ENCODE measurements at places on chromosomes 16 and 17.
A peak's percentile ranks its signal among the peaks of the same experiment; 100 is the strongest.

DNA sequence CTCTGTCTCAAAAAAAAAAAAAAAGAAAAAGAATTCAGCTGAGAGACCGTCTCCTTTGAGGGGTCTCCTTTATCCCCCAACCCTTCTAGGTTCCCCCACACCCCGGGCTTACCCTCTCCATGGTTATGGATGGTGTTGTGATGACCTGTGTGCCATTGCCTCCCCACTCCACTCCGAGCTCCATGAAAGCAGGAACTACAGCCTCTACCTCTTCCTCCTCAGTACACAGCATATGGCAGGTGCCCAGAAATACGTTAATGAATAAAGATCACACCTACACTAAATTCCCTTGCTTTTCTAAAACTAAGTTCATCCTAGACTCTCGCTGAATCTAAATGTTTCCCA is 17.2 kb downstream of the COPRS start:
- DNase-seq: no peak

GRCh38 chr17:79983456-79983855 is 52.2 kb downstream of the TBC1D16 start:
- DNase-seq: no peak

DNA sequence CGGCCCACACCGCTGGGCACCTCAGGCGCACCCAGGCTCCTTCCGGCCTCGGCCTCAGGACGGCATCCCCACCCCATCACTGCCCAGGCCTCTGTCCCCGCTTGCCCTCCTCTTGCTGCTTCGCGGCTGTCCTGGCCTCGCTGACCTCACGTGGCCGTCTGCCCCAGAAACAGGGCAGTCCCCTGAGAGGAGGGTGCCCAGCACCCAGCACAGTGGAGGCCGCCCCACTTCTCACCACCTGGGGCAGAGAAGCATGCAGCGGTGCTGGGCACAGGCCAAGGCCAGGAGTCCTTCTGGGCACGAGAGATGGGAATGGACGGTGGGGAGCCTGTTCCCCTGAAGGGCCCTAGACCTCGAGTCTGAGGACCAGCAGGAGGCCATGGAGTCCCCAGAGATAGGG is 8.9 kb downstream of the HAGH start:
- no peak for DNase-seq

DNA sequence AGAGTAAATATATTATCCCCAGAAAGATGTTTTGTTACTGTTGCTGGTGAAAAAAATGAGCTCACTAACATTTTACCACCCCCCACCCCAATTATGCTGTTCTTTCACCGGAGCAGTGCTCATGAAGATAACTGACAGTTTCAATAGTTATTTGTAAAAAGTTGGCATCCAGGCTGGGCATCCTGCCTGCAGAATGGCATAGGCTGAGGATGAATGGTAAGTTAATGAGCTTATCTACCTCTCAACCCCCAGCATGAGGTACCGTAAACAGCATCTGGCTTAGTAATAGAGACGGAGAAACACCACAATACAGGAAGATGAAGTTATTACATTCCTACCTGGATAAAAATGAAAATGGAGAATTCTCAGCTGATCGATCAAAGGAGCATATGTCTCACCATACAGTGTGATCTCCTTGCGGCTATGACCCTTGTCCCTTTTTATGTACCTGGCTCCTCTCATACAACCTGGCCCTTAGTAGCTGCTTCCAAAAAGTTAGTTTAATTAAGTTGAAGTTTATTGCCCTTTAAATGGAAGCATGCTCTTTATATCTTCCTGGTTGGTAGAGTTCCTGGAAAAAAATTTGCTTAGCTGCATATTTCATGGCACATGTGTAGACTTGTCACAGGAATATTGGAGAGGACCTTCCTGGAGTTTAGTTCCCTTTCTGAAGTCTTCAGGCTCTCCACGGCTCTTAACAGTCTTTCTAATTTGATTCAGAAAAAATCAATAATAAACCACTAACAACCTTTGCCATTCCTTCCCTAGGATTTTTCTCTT is 61.2 kb upstream of the MPHOSPH6 start:
- DNase-seq: no peak

- no peak for DNase-seq
These were observed 88.2 kb downstream of the WDR59 start for GRCh38 chr16:74896389-74897370.

- no peak for DNase-seq
These were observed 24.0 kb upstream of the ALKBH5 start for GRCh38 chr17:18159551-18160120.

DNA sequence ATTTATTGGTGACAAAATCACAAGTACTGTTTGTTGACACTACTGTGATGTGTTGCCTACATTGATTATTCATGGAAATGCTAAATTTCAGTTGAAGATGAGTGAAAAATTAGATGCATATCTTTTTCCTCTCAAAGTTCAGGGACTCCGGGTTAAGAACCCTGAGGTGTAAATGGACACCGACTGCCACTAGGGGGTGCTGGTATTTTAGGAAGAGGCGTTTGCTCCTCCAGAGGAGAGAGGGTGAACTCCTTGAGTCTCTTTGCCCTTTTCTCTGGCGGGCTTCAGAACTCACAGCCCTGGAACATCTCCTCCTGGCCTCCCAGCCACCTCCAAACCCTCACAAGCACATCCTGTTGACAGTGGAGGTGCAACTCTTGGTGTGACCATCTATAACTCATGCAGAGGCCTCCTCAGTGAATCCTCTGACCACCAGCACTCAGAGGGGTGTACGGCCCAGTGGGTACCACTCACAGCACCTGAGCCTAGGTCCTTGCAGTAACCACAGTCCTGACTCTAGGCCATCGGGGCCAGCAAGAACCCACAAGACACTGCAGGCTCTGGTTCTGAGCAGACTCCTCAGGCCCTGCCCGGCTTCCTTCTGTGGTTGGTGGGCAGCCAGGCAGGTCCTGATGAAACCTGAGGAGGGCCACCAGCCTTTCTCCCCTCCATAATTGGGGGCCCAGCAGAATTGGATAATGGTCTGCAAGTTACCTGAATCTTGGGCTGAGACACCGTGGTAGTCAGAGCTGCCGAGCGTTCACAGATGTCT is 26.2 kb upstream of the PIK3R5 start:
- peak; percentile 34 for DNase-seq

DNA sequence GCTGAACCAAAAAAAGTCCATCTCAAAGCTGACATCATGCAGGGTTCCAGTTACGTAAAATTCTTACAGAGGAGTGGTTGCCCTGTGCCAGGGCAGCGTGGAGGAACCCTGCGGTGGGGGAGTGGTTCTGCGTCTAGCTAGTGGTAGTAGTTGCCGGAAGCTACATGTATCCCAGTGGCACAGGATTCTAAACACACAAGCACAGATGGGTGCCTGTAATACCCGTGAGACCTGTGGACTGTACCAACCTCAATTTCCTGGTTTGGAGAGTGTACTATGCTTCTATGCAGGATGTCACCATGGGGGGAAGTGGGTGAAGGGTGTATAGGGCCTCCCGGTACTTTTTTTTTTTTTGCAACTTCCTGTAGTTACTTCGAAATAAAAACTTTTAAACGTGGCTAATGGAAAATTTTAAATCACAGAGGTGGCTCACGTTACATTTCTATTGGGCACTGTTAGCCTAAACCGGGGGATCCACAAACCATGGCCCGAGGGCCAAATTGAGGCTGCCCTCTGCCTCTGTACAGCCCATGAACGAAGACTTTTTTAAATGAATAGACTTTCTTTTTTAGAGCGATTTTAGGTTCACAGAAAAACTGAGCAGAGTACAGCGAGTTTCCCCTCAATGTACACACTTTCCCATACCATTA is 38.5 kb downstream of the TBC1D16 start:
- DNase-seq: no peak

- DNase-seq: no peak
These were observed 8.0 kb upstream of the TEDC2 start for GRCh38 chr16:2451851-2452320.

DNA sequence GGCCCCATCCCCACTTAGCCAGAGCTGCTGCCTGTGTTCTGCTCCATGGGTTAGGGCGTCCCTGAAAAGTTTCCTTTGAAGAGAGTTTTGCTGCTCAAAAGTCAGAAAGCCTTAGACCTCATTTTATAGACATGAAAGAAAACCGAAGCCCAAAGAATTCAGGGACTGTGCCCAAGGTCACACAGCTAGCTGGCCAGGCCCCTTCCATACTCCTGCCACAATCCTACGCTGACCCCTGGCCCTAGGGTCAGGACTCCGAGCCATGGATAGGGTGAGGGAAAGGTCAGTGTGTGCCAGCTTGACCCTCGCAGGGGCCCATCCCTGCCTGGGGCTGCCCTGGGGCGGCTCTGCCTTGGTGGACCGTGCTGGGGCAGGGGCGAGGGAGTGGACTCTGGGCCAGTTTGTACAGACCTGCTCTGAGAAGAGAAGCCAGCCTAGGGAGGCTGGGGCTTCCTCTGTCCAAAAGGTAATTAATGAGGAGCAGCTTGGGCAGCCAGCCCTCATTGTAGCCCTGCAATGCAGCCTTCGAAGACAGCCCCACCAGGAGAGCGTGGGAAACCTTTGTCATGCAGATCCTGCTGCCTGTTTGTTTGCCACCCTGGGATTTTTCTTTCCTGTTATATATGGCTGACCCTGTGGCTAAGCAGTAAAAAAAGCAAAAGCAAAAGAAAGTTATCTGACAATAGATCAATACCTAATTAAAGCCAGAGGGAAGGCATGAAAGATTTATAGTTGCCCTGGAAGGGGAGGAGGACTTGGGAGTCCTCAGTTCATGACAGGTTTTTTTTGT is 37.4 kb downstream of the RHBDL3 start:
- DNase-seq: no peak

GRCh38 chr16:23408823-23409298 is 44.1 kb downstream of the COG7 start:
- DNase-seq: peak; percentile 56

- no peak for DNase-seq
These were observed 36.0 kb downstream of the ZFHX3 start for GRCh38 chr16:73011926-73012325.

GRCh38 chr16:49743203-49743464 is 112.8 kb downstream of the ZNF423 start:
- DNase-seq: no peak

- no peak for DNase-seq
These were observed 29.8 kb downstream of the LIG3 start for GRCh38 chr17:35010093-35010492.

DNA sequence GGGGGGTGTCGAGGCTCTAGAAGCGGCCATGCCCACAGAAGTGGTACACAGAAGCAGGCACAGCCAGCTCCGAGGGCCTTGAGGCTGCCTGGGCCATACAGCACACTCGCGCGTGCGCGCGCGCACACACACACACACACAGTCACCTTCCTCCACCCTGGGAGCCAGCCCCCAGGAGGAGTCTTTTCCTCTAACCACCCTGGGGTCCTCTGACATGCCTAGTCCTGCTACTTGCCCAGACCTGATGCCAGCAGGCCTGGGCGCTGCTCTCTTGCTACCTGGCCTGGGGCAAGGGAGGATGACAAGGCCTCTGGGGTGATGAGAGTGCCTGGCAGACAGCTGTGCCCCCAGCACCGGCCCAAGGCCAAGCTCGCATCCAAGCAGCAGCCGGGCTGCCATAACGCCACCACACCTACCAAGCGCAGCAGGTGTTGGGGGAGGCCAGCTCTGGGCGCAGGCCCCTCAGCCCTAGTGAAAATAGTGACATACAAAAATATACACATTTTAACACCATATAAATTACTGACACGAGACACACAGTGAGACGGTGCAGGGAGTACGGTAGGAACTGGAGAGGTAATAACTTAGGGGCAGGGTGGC is 41.1 kb downstream of the TSC2 start:
- DNase-seq: no peak

- DNase-seq: no peak
These were observed 43.2 kb downstream of the MYH3 start for GRCh38 chr17:10613775-10614513.

DNA sequence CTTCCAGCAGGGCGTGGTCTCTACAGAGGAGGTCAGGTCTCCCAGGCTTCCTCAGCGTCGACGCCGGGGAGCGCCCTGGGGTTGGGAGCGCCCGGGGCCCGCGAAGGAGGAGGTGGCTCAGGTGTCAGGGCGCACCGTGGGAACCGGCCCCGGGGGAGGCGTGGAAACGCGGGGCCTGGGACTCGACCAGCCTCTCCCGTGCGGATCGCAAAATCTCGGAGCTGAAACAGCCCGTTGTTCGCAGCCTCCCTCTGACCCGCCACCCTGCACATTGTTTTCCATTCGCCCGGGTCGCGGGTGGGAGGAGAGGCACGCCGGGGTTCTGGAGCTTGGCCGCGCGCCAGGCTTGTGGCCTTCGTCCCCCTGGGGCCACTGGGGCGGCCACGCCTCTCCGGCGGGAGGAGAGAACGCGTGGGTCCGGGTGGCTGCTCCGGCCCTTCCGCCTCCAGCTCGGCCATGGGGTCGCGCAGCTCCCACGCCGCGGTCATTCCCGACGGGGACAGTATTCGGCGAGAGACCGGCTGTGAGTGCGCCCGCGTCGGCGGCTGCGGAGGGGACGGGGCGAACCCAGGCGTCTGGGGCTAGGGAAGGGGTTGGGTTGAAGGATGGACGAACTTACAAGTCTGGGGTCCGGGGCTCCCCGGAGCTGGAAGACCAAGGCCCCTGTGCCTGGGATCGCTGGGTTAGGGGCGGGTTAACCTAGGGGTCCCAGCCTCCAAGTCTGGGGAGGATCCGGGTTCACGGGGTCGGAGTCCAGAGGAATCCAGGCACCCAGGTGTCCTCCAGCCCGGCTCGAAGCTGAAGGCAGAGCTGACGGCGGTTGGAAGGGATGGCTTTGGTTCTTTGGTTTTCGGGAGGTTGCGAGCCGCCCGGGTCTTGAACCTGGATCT is at the start of gene CHP2:
CHP2 (plus strand) TSS at position 433 of the 890 bp plus-strand sequence; CDS start at position 457, 24 bp downstream.
- DNase-seq: peak; percentile 20
